ENCODE measurements at places on chromosomes 12 and 14.

- no peak for DNase-seq
These were observed 51.3 kb downstream of the FAM222A start for GRCh38 chr12:109764776-109765445.

DNA sequence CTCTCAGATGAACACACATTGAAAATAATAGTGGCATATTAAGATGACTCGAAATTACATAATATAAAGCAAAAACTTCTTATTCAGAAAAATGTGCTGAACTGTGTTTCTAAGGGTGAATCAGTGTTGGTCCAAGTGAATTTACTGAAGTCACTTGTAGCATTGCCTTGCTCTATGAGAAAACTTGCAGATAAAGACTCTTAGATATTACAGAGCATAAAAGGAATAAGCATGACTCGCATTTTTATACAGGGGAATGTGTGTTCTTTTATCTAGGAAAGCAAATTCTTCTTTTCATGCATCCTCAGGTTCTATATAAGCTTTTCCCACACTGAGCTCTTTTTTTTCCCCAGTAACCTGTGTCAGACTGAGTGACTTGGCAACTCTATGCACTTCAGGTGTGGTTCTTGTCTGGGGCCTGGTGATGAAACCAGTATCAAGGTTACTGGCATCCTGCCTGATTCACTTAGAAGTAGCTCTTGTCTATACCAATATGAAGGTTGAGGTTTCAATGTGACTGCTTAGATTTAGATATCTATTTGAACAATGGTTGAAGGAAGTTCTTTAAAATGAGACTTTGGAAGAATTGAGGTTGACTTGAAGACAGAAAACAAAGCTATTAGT is 76.1 kb downstream of the OTOGL start:
- DNase-seq = no peak

GRCh38 chr12:122730215-122731014 is at the start of gene HCAR1:
HCAR1 (minus strand) TSS chr12:122730844; CDS start chr12:122730339, 505 bp downstream.
- no peak for DNase-seq

DNA sequence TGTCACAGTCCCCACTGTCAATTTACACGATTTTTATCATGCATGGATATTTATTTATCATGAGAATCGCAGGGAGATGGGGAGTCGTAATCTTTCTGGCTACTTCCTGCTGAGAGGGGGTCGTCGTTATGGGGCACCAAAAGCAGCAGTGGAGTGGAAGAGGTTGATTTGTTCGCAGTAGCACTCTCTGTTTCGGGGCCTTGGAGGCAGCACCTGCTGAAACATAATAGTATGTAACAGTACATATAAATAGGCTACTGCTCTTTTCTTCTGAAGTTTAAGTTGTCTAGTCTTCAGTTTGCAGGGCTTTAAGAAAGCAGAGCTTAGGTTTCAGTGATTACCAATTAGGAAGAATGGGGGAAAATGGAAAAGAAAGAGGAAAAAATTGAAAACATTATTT is 3.8 kb downstream of the SOAT2 start:
- no peak for DNase-seq

- DNase-seq = no peak
These were observed 47.7 kb downstream of the CYP46A1 start for GRCh38 chr14:99731547-99732435.

GRCh38 chr12:50620978-50621360 is 116.2 kb downstream of the DIP2B start:
- no peak for DNase-seq

DNA sequence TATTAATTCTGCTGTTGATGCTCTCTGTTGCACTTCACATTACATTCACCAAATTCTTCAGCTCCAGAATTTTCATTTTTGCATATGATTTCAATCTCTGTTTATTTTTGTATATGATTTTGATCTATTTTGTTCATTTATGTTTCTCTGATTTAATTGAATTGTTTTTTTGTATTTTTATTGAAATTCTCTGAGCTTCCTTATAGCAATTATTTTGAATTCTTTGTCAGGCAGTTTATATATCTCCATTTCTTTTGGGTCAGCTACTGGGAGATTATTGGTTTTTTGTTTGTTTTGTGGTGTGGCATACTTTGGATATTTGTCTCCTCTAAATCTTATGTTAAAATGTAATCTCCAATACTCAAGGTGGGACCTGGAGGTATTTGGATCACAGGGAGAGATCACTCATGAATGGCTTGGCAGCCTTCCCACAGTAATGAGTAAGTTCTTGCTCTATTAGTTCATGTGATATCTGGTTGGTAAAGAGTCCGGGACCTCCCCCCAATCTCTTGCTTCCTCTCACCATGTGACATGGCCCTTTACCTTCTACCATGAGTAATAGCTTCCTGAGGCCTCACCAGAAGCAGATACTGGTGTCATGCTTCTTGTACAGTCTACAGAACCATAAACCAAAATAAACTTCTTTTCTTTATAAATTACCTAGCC is 8.7 kb upstream of the TCL1A start:
- DNase-seq = no peak

- no peak for DNase-seq
These were observed 50.3 kb upstream of the PCED1B start for GRCh38 chr12:47028981-47029708.

DNA sequence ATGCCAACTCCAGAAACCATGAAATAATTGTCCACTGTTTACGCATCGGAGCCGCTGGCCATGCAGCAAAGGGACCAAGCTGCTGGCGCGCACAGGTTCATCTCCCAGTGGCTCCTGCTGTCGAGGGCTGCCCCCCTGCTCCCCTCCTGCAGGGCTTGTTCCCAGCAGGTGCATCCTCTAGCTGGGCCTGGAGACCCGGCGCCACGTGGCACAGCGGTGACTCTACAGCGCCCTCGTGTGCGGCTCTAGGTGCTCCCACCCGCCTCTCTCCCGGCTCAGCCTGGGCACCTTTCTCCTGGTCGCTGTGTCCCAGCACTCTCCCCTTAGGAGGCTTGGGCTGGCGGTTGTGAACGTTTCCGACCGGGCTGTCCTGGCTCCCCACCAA is 37.5 kb upstream of the INF2 start:
- DNase-seq = no peak

GRCh38 chr12:53696285-53696654 is 20.4 kb upstream of the ATP5MC2 start:
- DNase-seq = no peak

DNA sequence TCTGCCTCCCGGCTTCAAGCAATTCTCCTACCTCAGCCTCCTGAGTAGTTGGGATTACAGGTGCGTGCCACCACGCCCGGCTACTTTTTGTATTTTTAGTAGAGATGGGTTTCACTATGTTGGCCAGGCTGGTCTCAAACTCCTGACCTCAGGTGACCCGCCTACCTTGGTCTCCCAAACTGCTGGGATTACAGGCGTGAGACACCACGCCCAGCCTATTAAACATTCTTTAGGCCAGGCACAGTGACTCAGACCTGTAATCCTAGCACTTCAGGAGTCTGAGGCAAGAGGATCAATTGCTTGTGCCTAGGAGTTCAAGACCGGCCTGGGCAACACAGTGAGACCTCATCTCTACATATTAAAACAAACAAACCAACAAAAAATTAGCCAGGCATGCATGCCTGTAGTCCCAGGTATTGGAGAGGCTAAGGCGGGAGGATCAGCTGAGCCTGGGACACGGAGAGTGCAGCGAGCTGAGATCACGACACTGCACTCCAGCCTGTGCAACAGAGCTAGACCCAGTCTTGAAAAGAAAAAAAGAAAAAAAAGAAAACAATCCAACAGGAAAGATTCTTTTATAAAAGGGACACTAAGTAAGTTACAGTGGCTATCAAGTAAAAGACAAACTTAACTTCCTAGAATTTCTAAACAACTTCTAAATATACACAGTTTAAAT is 70.2 kb downstream of the HECTD1 start:
- DNase-seq = no peak

DNA sequence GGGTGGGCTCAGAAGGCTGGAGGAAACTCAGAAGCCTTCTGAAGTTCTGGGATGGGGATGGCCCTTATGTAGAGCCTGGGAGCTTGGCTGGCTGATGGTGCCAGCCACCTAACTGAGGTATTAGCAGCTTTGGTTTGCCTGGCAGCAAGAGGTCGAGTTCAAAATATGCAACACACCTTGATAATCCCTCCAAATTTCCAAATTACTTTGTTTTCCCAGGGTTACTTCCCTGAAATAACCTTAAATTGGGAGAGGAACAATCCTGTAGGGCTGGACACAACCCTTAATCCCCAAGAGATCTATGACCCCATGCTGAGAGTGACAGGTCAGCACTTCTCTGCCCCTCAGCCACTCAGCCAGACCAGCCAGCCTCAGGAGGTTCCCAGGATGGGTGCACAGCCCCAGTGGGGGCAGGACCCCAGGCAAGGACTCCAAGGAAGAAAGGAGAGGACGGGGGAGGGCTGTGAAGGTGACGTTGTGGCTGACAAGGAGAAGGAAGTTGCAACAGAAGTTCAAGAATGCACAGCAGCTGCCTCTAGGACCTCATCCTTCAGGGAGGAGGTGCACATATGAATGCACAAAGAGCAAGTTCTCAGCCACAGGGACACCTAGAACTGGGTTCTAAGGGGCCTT is 18.6 kb upstream of the KRT77 start:
- DNase-seq = no peak

- DNase-seq = no peak
These were observed at the start of gene DHH for GRCh38 chr12:49094160-49094974. DHH (minus strand) TSS chr12:49094801; CDS start chr12:49094512, 289 bp downstream.

DNA sequence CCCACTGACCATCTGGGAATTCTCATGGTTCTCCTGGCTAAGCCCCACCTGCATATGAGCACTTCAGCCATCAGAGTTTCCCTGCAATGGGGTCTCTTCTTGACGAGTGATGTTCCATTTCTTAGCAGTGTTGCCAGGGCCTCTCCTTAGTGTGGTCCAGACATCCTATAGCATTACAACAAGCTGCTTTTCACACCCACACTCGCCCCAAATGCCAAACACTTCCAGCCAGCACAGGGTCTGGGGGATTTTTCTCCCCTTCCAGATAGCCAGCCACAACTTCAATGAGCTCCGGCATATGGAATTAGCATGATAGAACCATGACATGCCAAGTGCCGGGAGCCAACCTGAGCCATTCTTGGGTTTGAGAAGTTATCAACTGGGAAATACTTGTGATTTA is 267.4 kb downstream of the ZFP36L1 start:
- DNase-seq = no peak

DNA sequence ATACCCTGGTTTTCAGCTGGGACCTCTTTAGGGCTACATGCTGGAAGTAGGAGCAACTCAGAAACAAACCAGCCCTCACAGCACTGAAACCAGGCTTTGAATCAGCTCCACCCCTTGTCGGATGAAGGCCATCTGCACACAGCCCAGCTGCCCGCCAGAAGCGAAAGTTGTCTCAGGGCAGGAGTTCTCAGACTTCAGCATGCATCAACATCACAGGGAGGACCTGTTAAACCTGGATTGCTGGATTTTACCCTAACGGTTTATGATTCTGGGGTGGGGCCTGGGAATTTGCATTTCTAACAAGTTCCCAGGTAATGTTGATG is 10.9 kb downstream of the SYNDIG1L start:
- no peak for DNase-seq

DNA sequence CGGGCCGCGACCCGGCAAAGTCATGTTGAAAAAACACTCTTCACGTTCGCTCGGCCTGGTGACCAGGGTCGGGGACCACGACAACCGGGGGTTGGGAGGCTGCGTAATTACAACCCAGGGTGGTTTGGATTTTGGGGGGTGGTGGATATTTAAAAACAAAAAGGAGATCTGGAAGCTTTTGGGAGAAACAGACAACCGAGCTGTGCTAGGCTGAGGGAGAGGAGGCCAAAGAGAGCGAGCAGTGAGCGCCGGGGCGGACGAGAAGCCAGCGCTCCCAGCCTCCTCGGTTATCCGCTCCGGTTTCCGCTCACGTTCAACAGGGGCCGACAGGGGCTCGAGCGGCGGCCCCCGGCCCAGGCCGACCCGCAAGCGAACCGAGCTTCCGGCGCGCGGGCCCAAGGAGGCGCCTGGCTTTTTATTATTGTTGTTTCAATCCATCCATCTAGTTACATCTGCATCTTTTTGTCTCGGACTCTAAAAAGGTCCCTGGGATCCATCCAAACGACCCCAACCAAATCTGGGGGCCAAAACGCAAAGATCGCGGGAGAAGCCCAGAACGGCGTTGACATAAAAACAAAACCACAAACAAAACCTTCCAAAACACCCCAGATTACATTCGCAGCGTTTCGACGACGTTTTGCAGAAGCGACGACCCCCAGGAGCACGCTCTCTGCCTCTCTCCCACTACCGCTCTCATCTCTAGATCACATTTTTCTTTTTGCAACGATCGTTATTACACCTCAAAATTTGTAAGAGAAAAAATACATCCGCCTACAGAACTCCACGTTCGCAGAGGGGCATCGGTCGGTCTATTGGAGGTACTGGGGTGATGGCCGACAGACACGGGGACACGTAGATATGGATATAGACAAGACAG is 771 bp downstream of the OTX2 start:
- DNase-seq = no peak

- no peak for DNase-seq
These were observed 75.0 kb downstream of the FAR2 start for GRCh38 chr12:29223956-29224543.

DNA sequence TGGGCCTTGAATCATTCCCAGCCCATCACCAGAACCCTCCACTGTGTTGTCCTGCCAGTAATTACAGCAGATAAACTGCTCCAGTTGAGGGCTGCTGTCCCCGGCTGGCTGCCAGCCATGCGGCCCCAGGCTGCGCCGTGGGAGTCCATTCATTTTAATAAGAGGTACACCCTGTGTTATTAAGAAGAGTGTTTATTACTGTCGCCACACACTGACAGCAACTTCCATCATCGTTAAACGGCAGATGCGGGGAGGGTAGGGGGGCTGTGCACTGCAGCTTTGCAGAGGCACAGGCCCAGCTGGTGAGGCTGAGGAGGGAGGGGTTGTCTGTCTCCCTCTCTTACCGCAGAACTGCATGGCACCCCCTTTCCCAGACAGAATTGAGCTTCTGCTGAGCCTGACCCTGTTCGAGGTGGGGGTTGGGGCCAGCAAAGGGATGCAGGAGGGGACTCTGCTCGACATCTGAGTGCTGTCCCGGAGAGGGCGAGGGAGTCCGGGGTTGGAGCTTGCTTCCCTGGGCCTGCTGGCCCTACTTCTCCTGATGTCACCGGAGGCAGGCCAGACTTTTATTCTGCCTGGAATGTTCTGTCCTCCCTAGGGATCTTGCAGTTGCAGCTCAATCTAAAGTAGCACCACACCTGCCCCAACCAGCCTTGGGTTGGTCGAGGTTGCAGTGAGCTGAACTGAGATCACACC is 33.8 kb upstream of the GPATCH2L start:
- DNase-seq = no peak

- no peak for DNase-seq
These were observed 15.0 kb downstream of the PACS2 start for GRCh38 chr14:105329411-105330150.

- DNase-seq = no peak
These were observed 28.5 kb upstream of the NXPH4 start for GRCh38 chr12:57188090-57188425.

- no peak for DNase-seq
These were observed 561.9 kb downstream of the CCER1 start for GRCh38 chr12:90393089-90393488.
